ENCODE measurements at places on chromosomes 4 and X. TPM values are rescaled to one million over a fixed set of nuclear protein-coding genes. Genes with fewer than 3 reads are reported as not detected.

- H3K27me3 ChIP-seq, result no peaks in the 10 kb centered on the region
- H3K4me1 ChIP-seq, result peaks cover 10% of the 10 kb centered on the region
- no peak overlapping the region for H3K27ac ChIP-seq
Measured at GRCh38 chrX:65589304-65589703, 54.7 kb upstream of the LAS1L start.

DNA sequence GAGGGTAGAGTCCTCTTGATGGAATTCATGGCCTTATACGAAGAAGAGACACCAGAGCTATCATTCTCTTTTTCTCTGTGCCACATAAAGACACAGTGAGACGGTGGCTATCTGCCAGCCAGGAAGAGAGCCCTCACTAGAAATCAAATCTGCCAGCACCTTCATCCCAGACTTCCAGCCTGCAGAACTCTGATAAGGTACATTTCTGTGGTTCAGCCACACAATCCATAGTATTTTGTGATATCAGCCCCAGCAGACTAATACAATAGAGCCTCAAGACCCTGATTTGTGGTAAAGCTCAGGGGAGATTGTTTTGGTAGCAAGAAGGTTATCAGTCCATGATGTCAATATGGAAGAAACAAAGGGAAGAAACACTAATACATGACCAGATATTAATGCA, 1213.2 kb downstream of the NLGN4X start:
- no peak overlapping the region for H3K4me3 ChIP-seq
- no peaks in the 10 kb centered on the region for H3K27me3 ChIP-seq
- H3K27ac ChIP-seq, result no peak overlapping the region
- no peaks in the 10 kb centered on the region for H3K36me3 ChIP-seq
- no peak for DNase-seq

- no peak overlapping the region for H3K4me3 ChIP-seq
- H3K36me3 ChIP-seq, result no peaks in the 10 kb centered on the region
- H3K27me3 ChIP-seq, result no peaks in the 10 kb centered on the region
- H3K27ac ChIP-seq, result no peak overlapping the region
- DNase-seq, result no peak
Measured at GRCh38 chrX:151042842-151043241, 59.7 kb downstream of the HMGB3 start.

DNA sequence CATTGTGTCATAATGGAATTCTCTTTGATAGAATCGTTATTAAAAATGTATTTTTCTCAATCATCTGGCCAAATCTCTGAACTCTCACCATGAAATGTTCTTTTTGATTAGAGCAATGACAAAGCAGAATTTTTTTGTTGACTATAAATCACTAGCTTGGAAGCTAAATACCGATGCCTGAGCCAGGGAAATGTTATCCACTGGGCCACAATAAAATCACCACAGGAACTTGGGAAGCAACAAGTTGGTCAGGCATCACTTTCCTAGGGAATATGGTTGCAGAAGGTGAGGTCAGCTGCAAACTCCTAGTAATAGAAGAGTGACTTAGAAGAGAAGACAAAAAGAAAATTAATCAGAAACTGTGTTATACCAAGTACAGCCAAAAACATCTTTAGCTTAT, 60.6 kb upstream of the CFAP47 start:
- no peaks in the 10 kb centered on the region for H3K36me3 ChIP-seq
- H3K4me3 ChIP-seq, result no peak overlapping the region
- no peaks in the 10 kb centered on the region for H3K4me1 ChIP-seq
- H3K27me3 ChIP-seq, result no peaks in the 10 kb centered on the region
- no peak overlapping the region for H3K27ac ChIP-seq

PLS3 gene
- 35.6 TPM for total RNA-seq

ADH6 gene
- total RNA-seq, result not detected

- no peak overlapping the region for H3K27ac ChIP-seq
- no peaks in the 10 kb centered on the region for H3K36me3 ChIP-seq
- H3K4me1 ChIP-seq, result no peaks in the 10 kb centered on the region
- no peaks in the 10 kb centered on the region for H3K27me3 ChIP-seq
Measured at GRCh38 chrX:54786967-54787366, 11.1 kb downstream of the ITIH6 start.

DNA sequence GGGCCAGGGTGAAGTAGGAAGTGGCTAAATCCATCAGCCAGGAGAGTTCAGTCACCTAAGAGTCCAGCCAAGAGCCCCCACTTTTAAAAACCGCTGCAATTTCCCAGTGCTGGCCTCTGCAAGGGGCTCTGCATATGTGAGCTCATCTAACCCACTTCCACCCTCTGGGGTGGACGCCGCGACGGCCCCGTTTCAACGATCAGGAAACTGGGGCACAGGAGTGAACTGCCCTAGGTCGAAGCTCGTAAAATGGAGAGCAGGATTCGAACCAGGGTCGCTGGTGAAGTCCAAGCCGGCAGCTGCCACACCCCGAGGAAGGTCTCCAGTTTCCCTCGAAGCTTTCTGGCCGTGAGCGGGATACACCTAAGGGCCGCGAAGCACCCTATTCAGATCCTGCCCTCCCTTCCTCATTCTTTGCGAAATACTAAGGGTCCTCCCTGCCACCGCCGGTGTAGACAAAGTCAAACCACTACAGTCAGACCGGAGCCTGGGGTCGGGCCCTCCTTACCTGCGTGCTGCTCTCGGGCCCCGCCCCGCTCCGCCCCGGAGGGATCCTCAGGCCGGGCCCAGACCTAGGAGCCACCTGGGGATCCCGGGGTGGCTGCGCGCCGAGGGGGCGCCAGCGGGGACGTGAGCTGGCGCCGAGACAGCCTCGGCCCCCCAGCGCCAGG, 446 bp downstream of the EVC2 start:
- H3K27ac ChIP-seq, result peak overlapping the region; percentile 82
- H3K4me3 ChIP-seq, result peak overlapping the region; percentile 67
- no peaks in the 10 kb centered on the region for H3K36me3 ChIP-seq

- H3K27me3 ChIP-seq, result no peaks in the 10 kb centered on the region
- H3K4me3 ChIP-seq, result no peak overlapping the region
- DNase-seq, result no peak
- H3K27ac ChIP-seq, result no peak overlapping the region
Measured at GRCh38 chrX:67104982-67105757, 438.7 kb upstream of the AR start.

DNA sequence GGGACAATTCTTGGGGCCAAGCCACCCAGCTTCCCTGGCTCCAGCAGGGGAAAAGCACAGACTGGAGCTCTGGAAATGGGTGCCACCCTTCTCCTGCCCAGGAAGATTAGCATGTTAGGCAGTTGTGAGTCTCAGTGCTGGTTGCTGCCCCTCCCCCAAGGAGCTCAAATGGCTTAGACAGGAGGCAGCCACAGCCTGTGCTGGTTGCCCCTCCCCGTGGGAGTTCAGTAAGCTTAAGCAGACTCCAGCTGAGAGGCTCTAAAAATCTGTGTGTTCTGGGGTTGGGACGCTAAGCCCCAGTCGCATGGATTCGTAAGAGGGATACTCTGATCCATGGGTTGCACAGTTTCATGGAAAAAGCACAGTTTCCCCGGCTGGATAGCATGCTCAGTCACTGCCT, 92.7 kb upstream of the NDST3 start:
- no peak overlapping the region for H3K27ac ChIP-seq
- peaks cover 2% of the 10 kb centered on the region for H3K27me3 ChIP-seq
- no peak overlapping the region for H3K4me3 ChIP-seq
- no peaks in the 10 kb centered on the region for H3K4me1 ChIP-seq
- H3K36me3 ChIP-seq, result no peaks in the 10 kb centered on the region

IQSEC2 gene
- 16.4 TPM for total RNA-seq

SLC34A2 gene
- total RNA-seq, result not detected

LRIT3 gene
- not detected for total RNA-seq

DNA sequence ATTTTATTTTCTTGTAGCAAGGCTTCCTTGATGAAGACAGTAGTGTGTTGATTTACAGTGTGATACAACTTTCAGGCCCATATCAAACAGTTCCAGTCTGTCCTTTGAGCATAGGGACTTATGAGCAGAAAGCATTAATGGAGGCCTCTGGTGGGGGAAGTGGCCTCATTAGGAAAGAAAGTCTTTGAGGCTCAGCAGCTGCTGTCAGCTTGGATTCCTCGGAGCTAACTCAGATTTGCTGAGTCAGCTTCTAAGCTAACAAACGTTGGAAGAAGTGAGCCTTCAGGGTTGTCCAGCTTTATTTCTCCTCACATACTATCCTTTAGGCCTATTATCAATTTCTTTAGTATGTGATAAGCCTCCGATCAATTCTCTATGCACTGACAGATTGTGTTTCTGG, 15.8 kb upstream of the SFRP2 start:
- H3K27ac ChIP-seq, result no peak overlapping the region
- no peaks in the 10 kb centered on the region for H3K36me3 ChIP-seq
- H3K27me3 ChIP-seq, result no peaks in the 10 kb centered on the region
- no peak for DNase-seq

- H3K4me3 ChIP-seq, result no peak overlapping the region
- H3K4me1 ChIP-seq, result no peaks in the 10 kb centered on the region
- no peak overlapping the region for H3K27ac ChIP-seq
- H3K36me3 ChIP-seq, result no peaks in the 10 kb centered on the region
Measured at GRCh38 chrX:134181275-134181660, 55.7 kb upstream of the CCDC160 start.

- no peak overlapping the region for H3K27ac ChIP-seq
- no peaks in the 10 kb centered on the region for H3K36me3 ChIP-seq
- H3K27me3 ChIP-seq, result no peaks in the 10 kb centered on the region
- H3K4me3 ChIP-seq, result no peak overlapping the region
- H3K4me1 ChIP-seq, result peaks cover 3% of the 10 kb centered on the region
- no peak for DNase-seq
Measured at GRCh38 chr4:23392860-23393458, 496.9 kb downstream of the PPARGC1A start.

DNA sequence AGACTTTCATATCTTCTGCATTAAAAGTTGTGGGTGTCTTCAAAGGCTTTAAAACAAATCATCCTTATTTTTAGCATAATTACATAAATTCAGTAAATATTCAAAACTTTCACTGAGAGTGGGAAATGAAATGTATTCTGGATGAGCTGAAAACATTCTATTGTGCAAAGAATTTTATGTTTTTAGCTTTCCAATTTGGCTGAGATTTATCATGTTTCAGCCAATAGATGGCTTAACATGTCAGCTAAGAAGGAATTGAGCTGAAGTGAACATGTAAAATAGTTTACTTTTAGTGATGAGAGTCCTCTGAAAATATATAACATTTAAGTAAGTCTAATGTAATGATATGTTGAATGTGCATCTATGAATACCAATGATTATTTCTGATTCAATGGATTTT, 213.5 kb upstream of the GIMD1 start:
- H3K27me3 ChIP-seq, result no peaks in the 10 kb centered on the region
- DNase-seq, result no peak
- no peaks in the 10 kb centered on the region for H3K4me1 ChIP-seq
- no peaks in the 10 kb centered on the region for H3K36me3 ChIP-seq

DNA sequence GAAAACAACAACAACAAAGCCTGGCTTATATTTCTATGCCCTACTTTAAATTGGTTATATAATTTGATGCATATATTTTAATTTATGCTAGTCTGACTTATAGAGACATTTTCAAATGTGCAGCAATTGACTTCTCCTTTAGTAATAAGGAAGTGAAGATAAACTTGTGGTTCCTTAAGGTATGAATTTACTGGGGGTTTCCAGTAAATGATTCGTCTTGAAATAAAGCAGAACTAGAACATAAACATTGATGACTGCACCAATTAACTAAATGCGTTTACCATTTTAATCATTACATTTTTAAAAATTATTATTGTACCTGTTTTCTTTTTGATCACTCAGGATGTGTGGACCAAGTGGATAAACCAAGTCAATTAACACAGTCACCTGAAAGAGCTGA, 99.6 kb upstream of the CCSER1 start:
- no peaks in the 10 kb centered on the region for H3K27me3 ChIP-seq
- DNase-seq, result no peak
- no peak overlapping the region for H3K27ac ChIP-seq

DNA sequence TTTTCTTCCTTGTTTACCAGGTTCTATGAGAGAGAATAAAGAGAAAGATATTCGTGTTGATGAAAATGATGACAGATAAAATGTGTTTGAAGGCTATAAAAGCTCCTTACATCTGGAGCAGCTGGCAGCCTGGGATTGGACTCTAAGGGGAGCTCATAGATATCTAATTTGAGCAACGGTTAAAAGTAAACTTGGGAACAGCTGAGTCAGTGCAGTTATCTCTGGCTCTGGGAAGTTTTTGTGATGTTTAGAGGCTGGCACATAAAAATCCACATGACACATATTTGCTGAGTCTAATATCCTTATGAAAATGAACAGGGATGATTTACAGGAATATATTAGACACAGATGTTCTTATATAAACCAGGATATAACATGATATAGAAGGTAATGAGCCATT, 331.8 kb upstream of the TENM3 start:
- H3K36me3 ChIP-seq, result no peaks in the 10 kb centered on the region
- no peak for DNase-seq
- H3K27ac ChIP-seq, result no peak overlapping the region
- no peak overlapping the region for H3K4me3 ChIP-seq
- no peaks in the 10 kb centered on the region for H3K4me1 ChIP-seq

DNA sequence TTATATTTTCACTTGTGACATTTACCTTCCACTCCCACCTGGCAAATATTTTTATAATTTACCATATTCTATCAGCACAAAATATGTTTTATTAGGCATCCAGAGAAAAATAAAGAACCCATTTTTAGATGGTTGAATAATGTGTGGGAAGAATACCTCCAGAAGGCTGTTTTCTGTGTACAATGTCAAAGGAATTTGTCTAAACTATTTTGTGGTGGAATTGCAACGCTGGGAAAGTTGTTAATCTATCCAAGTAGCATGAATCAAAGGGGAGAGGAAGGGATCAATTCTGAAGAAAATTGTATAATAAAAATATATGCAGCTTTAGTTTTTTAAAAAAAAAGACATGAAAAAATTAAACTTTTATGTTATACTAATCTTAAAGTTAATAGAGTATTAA, 706.5 kb downstream of the FSTL5 start:
- DNase-seq, result no peak
- no peak overlapping the region for H3K27ac ChIP-seq
- no peaks in the 10 kb centered on the region for H3K4me1 ChIP-seq
- no peaks in the 10 kb centered on the region for H3K36me3 ChIP-seq

GRCh38 chr4:89939994-89940393, 45.3 kb downstream of the MMRN1 start:
- DNase-seq, result peak; percentile 14
- no peak overlapping the region for H3K27ac ChIP-seq
- H3K27me3 ChIP-seq, result no peaks in the 10 kb centered on the region
- no peaks in the 10 kb centered on the region for H3K4me1 ChIP-seq
- H3K4me3 ChIP-seq, result no peak overlapping the region

DNA sequence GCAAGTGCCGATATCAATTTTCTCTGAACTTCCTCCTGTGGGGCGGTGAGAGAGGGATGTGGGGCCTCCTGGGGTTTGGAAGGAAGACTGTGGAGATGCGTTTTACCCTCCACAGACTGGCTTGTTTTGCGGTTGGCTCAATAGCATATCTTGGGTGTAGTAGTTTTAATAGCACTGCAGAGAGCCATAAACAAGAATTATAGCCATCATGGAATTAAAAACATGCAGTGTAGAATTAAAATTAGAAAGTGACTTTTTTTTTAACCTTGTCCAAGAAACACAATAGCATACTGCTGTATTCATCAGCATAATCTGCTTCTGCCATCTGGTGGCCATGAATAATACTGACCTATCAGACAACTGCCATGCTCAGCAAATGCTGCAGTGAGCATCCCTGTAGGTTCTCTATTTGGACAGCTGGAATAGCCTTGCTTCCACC, 47.3 kb upstream of the SCML1 start:
- H3K36me3 ChIP-seq, result no peaks in the 10 kb centered on the region
- no peaks in the 10 kb centered on the region for H3K27me3 ChIP-seq
- no peak overlapping the region for H3K27ac ChIP-seq
- no peak overlapping the region for H3K4me3 ChIP-seq
- H3K4me1 ChIP-seq, result no peaks in the 10 kb centered on the region

All from heart left ventricle (tissue), 16 donors.